ENCODE measurements at places on chromosomes 6 and 20.

DNA sequence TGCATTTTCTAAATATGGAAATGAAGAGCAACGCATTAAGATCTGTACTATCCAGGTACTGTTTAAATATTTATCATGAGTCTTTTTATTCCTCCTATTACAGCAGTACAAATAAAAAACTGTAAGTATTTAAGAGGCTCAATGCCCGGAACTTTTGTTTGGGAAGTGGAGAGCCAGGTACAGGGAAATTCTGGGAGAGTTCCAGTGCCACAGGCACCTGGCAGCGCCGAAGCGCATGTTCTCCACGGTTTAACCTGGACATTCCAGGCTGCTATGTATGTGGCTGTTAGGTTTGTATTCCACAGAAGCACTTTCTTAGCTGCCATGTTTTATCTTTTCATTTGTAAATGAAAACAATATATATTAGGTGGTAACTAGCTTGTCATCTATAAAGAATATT, 81.7 kb downstream of the PREP start:
- no peak for DNase-seq

- DNase-seq = peak; percentile 47
These were observed 14.6 kb upstream of the HLA-F start for GRCh38 chr6:29708432-29709179.

GRCh38 chr20:41334443-41335421, 5.9 kb upstream of the LPIN3 start:
- DNase-seq = no peak

- DNase-seq = no peak
These were observed 13.3 kb upstream of the RIPOR2 start for GRCh38 chr6:24949020-24949569.

DNA sequence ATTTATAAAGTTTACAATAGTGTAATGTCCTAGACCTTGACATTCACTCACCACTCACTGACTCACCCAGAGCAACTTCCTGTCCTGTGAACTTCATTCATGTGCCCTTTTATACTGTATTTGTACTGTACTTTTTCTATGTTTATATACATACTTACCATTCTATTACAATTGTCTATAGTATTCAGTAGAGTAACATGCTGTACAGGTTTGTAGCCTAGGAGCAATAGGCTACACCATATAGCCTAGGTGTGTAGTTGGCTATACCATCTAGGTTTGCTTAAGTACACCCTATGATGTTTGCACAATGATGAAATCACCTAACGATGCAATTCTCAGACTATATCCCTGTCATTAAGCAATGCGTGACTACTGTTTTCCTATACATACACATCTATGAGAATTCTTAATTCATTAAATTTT, 17.5 kb downstream of the EDEM2 start:
- DNase-seq = no peak

GRCh38 chr6:24357336-24358218, at the start of gene DCDC2:
Gene DCDC2, minus strand, starts transcription at chr6:24358059. Its CDS starts 309 bp downstream, at chr6:24357750.
- peak; percentile 31 for DNase-seq

GRCh38 chr6:101167638-101168037, 225.9 kb upstream of the GRIK2 start:
- no peak for DNase-seq

GRCh38 chr6:82085701-82086100, 161.8 kb downstream of the IBTK start:
- DNase-seq = no peak

- DNase-seq = no peak
These were observed 21.9 kb downstream of the CD40 start for GRCh38 chr20:46139908-46140482.

- no peak for DNase-seq
These were observed 141.4 kb downstream of the CD83 start for GRCh38 chr6:14258695-14259593.

DNA sequence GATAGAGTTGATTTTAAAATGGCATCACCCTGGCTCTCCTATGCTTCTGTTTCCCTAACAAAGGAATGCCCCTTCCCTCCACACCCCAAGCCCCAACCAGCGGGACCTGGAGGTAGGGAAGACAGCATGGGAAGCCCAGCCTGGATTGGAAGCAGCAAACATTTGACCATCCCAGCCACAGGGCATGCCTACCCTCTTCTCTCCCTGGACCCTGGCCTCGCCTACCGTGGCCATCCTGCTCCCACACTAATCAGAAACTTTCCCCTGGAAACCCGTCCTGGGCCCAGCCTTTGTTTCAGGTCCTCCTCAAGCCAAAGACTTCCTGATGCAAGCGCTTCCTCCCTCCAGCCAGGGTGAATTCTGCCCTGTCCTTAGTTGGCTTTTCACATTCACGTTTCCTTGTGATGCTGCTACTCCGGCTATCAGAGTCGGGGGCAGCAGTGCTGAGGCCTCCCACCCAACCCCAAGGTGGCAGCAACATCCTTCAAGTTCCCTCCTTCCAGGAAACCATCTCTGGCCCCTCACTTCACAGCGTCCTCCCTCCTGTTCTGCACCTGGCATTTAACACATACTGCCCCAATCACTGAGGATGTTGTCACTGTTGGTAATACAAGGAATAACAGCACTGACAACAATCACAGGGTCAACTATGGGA, 18.2 kb upstream of the ANGPT4 start:
- no peak for DNase-seq

DNA sequence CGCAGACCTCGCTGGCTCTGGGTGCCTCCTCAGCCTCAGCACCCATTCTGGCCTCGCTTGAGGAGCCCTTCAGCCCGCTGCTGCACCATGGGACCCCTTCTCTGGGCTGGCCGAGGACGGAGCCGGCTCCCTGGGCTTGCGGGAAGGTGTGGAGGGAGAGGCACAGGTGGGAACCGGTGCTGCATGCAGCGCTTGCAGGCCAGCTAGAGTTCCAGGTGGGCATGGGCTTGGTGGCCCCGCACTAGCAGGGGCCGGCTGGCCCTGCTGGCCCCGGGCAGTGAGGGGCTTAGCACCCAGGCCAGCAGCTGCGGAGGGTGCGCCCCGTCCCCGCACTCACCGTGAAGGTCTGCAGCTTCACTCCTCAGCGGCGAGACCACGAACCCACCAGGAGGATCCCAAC, 30.4 kb downstream of the DEFB114 start:
- DNase-seq = no peak

DNA sequence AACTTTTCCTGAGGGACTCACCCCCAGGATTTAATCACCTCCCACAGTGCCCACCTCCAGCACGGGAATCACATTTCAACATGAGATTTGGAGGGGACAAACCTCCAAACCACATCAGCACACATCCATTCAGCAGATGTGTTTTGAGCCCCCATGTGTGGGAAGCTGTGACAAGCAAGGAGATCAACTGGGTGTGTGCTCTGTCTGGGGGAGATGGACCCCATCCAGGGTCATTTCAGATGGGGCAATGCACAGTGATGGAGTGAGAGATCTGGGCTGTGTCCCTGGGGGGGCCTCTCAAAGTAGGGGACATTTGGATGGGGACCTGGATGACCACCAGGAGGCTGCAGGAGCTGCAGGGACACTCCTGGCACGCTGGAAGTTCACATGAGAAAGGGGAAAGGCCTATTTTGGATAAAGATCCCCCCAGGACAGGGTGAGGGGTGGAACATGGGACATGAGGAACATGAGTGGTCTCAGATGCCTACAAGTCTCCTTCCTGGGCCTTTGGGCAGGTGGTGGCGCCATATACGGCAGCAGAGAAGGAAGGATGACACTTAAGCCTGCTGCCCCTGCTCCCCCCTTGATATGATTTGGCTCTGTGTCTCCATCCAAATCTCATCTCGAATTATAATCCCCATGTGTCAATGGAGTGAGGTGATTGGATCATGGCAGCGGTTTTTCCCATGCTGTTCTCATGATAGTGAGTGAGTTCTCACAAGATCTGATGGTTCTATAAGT, 49.6 kb downstream of the SLC2A10 start:
- no peak for DNase-seq

DNA sequence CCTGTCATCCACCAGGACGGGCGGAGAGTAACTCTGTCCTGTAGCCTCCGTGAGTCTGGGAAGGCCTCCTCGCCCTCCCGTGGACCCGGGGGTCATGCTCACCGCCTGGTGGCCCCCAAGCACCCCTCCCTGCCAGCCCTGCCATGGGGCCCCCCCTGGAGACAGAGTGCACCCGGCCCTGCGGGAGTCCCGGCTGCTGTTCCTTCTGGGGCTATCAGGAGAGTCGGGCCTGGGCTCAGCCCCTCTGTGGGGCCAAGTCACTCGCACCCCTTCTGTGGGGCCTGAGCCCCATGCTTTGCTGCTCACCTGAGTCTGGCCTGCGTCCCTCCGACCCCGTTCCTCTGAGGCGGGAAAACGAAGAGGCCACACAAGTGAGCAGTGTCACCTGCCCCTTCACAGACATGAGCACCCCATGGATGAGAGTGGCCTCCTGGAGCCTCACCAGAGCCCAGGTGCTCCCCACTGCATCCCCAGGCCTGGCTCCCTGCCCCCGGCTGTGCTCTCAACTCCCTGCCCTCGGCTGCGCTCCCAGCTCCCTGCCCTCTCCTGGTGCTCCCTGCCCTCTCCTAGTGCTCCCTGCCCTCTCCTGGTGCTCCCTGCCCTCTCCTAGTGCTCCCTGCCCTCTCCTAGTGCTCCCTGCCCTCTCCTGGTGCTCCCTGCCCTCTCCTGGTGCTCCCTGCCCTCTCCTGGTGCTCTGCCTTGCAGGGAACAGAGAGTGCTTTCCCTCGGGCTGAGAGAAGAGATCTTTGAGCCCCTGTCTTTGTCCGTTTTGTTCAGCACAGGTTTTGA, 4.6 kb upstream of the CHRNA4 start:
- no peak for DNase-seq

DNA sequence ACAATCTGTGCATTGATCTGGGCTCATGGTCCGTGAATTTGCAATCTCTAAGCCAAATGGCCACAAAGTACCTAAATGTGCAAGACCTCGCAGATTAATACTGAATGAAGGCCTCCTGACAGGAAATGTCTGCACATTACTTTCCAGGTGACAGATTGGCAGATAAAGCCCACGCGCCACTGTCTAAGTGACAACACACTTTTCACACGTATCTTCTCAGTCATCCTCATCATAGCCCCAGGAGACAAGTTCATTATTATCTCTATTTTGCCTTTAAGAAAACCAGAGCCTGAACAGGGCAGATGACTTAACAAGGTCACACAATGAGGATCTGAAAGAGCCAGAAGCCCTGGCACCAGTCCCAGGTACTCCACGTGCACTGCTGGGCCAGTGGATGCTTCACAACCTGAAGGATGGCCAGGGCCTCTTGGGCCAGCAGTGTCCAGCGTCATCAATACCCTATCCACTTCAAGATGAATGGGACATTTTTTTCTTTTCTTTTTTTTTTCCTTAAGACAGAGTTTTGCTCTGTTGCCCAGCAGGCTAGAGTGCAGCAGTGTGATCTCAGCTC, 266.3 kb downstream of the PTPRT start:
- DNase-seq = no peak

- DNase-seq = no peak
These were observed 519 bp downstream of the CSTL1 start for GRCh38 chr20:23440004-23440403.

- DNase-seq = no peak
These were observed 74.9 kb downstream of the HS3ST5 start for GRCh38 chr6:114267897-114268296.
